T-helper 2 cell (primary cell): ENCODE measurements at places on chromosomes 5 and 9.

DNA sequence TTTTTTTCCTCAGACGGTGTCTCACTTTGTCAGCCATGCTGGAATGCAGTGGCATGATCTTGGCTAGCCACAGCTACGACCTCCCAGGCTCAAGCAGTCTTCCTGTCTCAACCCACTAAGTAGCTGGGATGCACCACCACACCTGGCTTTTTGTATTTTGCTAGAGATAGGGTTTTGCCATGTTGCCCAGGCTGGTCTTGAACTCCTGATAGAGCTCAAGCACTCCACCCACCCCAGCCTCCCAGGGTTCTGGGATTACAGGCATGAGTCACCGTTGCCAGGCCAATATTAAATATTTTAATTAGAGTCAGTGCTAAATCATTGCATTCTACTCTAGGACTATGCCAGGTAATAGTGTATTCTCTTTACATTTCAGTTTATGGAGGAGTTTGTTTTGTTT lies 41.5 kb downstream of the UBE2R2 start:
- DNase-seq: no peak

GRCh38 chr9:79015951-79016350 lies 555.8 kb upstream of the TLE4 start:
- DNase-seq: no peak

DNA sequence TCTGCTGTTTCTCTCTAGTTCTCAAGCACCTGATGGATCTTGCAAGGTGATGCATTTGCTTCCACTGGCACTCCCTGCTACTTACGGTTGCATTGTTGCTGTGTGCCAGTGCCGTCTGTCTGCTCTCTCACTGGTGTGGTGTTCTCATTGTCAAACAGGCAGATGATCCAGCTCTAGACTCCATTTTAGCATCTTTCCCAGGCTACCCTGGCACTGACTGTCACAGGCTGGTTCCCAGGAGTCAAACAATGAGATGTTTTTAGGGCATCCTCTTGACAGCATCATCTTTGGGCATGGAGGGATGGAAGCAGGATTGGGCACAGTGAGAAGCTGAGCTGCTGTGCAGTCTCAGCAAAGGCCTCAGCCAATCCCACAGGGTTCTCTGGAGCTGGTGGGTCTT lies 12.9 kb downstream of the MTRR start:
- DNase-seq: no peak

DNA sequence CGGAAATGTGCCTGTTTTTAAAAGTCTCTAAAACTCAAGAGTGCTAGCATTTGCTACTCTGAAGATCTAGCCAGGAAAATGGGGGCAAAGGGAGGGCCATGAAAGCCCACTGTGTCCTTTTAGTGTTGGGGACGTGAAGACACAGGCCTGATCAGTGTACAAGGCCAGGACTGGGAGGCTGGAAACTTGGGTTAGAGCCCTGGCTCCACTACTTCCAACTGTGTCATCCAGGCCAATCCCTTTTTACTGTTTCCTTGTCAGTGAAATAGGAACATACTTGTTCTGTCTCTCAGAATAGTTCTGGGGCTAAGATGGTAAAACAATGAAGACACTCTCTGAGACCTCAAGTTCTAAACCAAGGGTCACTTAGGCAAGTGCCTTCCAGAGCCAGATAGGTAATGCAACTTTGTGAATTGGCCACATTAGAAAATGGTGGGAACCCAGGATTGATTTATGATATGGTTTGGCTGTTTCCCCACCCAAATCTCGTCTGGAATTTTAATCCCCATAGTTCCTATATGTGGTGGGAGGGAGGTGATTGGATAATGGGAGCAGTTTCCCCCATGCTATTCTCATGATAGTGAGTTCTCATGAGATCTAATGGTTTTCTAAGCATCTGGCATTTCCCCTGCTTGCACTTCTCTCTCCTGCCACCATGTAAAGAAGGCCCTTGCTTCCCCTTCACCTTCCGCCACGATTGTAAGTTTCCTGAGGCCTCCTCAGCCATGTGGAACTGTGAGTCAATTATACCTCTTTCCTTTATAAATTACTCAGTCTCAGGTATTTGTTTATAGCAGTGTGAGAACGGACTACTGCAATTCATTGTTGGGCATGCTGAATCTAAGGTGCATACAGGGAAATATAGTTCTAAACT lies 30.4 kb upstream of the B4GALT1 start:
- no peak for DNase-seq

- no peak for DNase-seq
These were observed 62.8 kb downstream of the HMCN2 start for GRCh38 chr9:130328349-130328801.

DNA sequence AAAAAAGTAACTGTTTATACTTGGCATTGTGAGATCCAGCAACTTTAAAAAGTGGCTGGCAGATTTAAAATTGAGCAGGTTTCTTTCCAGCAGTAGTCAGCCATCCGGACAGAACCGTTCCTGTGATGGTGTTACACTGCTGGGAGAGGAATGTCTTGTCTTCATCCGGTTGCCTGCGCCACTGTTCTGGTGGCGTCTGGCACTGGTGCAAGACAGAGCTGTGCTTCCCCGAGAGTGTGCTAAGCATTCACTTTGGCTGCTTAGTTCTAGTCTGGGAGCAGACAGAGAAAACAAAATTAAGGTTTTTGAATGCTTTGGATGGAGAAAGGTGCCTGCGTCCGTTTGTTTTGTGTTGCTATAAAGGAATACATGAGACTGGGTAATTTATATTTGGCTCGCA lies 35.5 kb upstream of the CREBRF start:
- no peak for DNase-seq

DNA sequence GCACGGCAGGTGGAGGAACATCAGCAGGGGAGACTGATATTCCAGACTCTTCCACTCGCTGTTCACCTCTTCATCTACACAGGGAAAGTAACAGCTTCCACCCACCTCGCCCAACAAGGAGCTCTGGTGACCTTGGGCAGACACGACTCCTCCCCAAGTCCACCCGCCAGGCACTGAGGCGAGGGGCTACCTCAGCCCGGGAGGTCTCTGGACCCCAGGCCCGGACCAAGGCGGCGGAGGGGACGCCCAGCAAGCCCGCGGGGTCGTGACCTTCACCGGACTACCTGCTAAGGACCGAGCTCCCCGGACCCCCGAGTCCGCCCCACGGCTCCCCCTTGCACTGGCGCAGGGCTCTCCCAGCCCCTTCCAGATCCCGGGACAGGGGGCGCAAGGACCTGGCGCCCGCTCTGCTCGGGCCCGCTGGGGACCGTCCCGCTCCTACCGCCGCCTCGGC lies 70.2 kb upstream of the LPCAT1 start:
- no peak for DNase-seq

DNA sequence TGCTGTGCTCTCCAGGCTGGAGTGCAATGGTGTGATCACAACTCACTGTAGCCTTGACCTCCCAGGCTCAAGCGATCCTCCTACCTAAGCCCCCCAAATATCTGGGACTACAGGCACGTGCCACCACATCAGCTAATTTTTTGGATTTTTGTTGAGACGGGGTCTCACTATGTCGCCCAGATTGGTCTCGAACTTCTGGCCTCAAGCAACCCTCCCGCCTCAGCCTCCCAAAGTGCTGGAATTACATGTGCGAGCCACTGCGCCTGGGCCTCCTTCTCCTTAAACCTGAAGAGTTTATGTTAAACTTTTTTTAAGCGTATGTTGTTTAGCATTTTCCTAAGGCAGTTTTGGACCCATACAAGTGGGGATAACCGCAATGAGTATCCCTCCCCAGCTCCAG lies 30.8 kb upstream of the SUSD3 start:
- DNase-seq: no peak

- DNase-seq: peak; percentile 85
These were observed 23.9 kb downstream of the PIK3R1 start for GRCh38 chr5:68239487-68239886.

DNA sequence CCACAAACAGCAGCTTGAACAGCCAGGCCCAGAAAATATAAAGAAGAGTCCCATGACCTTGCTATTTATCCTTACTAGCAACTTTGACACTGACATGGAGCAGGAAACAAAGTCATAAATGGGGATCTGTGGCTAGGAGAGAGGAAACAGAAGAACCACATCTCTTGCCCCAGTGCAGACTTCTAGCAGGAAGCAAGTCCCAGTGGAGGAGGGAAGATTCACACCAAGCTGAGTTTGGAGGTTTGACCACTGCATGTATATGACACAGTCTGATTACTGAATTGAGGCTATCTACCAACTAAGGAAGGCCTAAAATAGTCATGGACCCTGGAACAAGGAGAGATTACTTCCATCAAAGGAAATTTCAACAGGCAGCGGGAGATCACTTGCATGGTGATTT lies 51.4 kb downstream of the CDH6 start:
- no peak for DNase-seq

GRCh38 chr9:93057703-93058354 lies 672 bp upstream of the SUSD3 start:
- no peak for DNase-seq

GRCh38 chr9:122364783-122365150 lies 6.1 kb upstream of the PTGS1 start:
- DNase-seq: no peak

- DNase-seq: no peak
These were observed 71.3 kb downstream of the COL5A1 start for GRCh38 chr9:134712926-134713325.

- peak; percentile 54 for DNase-seq
These were observed 17.8 kb downstream of the NANS start for GRCh38 chr9:98074115-98074990.

DNA sequence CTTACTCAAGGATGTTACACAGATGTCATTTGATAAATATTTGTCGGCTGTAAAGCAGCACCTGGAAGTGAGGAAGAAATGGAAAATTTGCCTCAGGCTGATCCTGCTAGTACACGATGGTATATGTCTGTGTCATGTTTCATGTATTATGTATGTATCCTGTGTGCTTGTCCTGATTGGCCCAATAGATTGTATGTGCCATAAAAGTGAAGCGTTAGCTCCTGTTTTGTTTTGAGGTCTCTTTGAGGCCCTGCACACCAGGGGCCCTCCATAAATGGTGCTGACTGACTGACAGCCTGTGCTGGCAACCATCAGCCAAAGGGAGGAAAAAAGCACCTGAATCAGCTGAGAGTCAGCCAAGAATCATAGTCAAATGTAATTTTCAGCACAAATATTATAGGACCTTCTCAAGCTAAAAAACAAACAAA lies 11.8 kb upstream of the LNPEP start:
- DNase-seq: no peak

GRCh38 chr5:105898183-105898582 lies 1772.6 kb downstream of the EFNA5 start:
- no peak for DNase-seq

- no peak for DNase-seq
These were observed 228.9 kb upstream of the CD180 start for GRCh38 chr5:67425514-67425913.

DNA sequence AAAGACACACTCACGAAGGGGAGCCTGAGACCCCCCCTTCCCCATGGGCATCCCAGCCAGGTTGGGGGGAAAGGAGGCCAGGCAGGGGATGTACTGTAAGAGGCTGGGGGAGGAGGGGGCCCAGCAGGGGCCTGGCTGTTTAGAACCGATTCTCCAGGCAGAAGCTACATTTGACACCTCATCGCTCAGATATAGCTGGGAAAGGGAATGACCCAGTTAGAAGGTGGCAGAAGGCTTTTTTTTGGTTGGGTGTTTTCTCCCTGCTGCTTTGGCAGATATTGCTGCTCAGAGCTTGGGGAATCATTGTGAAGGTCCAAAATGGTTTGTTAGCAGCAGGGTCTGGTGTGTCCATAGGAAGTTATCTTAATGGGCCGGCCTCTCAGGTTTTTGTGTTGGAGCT lies 6.0 kb downstream of the CDX1 start:
- no peak for DNase-seq

- DNase-seq: no peak
These were observed 11.0 kb upstream of the ACER2 start for GRCh38 chr9:19397845-19398244.

DNA sequence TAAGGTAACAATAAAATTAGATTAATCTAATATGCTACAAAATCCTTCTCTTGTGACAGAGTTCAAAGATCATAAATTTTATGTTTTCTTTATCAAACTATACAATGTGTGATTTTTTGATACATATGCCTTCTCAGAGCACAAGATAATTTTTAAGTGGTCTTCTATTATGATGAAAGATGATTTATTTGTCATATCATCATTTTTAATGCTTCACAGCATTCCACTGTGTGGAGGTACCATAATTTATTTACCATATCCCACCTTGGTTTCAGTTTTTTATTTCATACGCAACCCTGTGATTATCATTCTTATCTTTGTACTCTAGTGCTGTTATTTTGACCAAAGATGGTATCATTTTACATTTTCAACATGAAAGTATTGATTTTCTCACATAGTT lies 41.7 kb downstream of the POLK start:
- DNase-seq: no peak

GRCh38 chr5:157286761-157287211 lies 20.9 kb downstream of the CYFIP2 start:
- DNase-seq: no peak

GRCh38 chr5:428754-429452 lies 14.1 kb upstream of the EXOC3 start:
- no peak for DNase-seq

DNA sequence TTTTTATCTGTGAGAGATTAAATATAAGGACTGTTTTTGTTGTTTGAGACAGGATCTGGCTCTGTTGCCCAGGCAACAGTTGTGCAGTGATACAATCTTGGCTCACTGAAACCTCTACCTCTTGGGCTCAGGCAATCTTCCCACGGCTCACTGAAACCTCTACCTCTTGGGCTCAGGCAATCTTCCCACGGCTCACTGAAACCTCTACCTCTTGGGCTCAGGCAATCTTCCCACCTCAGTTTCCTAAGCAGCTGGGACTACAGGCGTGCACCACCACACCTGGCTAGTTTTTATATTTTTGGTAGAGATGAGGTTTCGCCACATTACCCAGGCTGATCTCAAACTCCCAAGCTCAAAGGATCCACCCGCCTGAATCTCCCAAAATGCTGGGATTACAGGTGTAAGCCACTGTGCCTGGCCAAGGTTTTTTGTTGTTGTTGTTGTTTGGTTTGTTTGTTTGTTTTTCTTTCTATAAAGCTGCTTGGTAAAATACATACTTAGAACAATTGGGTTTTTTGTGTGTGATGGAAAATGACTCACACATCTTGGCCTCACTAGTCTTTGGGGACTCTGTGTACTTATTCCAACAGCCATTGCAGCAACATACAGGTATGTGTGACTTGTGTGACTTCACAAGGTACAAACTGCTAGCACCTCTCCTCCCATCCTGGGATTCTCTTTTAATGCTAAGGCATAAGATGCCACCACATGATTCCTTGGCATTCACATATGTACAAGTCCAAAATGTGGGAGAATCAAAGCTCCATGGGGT lies 36.5 kb upstream of the RASA1 start:
- DNase-seq: no peak

- DNase-seq: no peak
These were observed 734.8 kb downstream of the TLE1 start for GRCh38 chr9:80954521-80954920.

- DNase-seq: no peak
These were observed 37.6 kb upstream of the ANGPTL2 start for GRCh38 chr9:127159949-127160610.

DNA sequence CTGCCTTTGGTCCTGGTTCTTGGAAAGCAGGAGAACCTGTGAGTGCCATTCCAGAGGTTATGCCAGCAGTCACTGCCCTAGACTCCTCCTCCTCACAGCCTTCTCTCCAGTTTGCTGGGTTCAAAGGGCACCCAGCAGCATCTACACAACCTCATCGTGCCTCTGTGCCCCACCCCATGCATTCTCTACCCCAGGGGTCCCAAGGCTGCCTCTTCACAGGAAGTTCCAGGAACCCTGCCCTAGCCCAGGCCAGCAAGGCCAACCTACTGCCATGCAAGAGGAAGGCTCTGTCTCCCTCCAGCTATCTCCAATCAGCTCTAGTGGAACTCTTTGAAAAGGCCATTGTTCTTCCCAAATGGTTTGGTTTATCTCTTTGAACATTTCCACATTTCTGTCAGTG lies 21.2 kb downstream of the ENC1 start:
- no peak for DNase-seq

- no peak for DNase-seq
These were observed 93.8 kb downstream of the NXNL2 start for GRCh38 chr9:88628811-88629210.
